Fibroblast of lung (primary cell): ENCODE measurements at places on chromosomes 1 and 21. TPM values are rescaled to one million over a fixed set of nuclear protein-coding genes. Genes with fewer than 3 reads are reported as not detected.

GRCh38 chr1:164718821-164719220 is 159.8 kb downstream of the PBX1 start:
- peak; percentile 62 for DNase-seq

DNA sequence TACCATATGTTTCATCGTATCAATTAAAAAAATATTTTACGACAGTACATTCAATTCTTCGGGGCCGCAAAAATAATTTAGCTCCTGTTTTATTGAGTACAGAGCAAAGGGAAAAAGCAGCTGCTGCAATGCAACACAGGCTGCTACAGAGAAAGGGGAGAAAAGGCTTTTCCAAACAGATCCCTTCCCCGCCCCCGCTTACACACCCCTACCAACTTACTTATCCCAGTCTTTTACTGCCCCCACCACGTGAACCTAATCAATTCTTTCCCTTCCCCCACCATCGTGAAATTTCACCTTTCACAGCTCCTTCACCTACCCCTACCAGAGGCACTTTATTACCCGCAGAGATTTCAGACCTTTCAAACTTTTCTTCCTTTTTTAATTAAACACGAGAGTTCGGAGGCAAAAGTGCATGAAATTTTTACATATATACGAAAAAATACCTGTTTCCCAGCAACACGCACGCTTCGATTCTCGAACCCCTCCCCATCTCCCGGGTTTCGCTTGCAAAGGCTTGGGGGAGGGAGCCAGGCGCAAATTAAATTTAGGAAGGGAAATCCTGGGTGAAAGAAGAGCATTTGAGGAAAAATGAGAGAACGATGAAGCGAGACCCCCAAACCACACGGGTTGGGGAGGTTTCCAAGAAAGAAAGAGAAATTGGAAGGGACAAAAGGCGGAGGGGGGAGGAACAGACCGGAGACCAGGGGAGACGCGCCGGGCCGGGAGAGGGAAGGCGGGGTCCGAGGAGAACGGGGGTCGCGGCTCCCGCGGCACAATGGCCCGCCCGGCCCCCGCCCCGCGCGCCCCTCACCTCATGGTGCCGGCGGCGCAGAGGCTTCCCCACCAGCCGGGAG is 823 bp downstream of the ENAH start:
- DNase-seq = peak; percentile 55

- DNase-seq = peak; percentile 59
These were observed 56.6 kb upstream of the RPL11 start for GRCh38 chr1:23634840-23635651.

- DNase-seq = peak; percentile 60
These were observed 17.4 kb downstream of the TIAM1 start for GRCh38 chr21:31326522-31327242.

- DNase-seq = no peak
These were observed 4.1 kb downstream of the TAGLN2 start for GRCh38 chr1:159921251-159921650.

DNA sequence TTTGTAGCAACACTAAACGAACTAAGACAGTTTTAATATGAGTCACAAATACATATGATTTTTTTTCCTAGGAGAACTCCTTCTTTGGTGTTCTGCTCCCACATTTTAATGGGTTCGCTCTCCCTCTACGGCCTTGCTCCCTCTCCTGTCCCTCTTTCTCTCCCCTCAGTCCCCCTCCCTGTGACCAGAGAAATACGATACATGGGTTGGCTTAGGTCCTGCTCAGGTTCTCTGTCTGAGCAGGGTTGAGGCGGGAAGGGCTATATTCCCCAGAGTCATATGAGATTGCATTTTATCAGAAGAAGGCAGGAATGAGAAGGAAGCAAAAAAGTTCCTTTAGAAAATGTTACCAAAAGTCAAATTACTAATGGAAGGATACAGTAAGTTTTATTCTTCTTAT is 44.6 kb downstream of the UBE2U start:
- no peak for DNase-seq

DNA sequence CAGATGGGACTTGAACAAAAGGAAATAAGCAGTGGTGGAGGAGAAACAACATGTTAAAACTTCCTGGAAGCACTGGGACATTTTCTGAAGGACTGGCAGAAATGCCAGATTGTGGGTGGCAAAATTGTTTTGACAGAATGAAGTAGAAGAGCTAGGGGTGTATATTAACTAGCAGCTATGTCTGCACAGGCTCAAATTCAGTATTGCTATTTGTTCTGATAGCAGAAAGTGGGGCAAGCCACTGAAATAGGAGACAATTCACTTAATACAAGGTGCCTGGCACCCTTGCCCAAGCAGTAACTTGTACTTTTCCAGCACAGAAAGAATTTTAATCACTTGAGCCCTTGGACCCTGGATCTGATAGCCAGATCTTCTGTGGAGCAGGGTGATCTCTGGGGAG is 11.8 kb upstream of the PIGM start:
- no peak for DNase-seq

DNA sequence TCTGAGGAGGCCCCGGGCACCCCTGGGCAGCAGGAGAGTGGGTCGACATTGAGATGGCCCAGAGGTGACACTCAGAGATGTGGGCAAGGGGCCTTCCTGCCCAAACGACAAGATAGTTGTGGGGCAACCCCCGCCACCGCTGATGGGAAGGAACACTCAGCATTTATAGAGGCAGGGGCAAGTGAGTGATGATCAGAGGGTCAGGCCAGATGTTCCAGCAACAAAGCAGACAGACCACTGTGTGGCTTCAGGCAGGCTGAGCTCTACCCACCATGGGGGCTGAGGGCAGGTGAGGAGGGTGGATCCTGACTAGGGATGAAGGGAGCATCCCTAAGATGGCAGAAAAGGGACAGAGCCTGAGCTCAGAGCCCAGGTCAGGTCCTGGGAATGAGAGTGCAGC is 362.7 kb downstream of the PTPRU start:
- DNase-seq = no peak

- peak; percentile 79 for DNase-seq
These were observed at the start of gene MOV10 for GRCh38 chr1:112674440-112674985. Gene MOV10, plus strand, starts transcription at chr1:112674659. Its CDS starts 254 bp downstream, at chr1:112674913.

DNA sequence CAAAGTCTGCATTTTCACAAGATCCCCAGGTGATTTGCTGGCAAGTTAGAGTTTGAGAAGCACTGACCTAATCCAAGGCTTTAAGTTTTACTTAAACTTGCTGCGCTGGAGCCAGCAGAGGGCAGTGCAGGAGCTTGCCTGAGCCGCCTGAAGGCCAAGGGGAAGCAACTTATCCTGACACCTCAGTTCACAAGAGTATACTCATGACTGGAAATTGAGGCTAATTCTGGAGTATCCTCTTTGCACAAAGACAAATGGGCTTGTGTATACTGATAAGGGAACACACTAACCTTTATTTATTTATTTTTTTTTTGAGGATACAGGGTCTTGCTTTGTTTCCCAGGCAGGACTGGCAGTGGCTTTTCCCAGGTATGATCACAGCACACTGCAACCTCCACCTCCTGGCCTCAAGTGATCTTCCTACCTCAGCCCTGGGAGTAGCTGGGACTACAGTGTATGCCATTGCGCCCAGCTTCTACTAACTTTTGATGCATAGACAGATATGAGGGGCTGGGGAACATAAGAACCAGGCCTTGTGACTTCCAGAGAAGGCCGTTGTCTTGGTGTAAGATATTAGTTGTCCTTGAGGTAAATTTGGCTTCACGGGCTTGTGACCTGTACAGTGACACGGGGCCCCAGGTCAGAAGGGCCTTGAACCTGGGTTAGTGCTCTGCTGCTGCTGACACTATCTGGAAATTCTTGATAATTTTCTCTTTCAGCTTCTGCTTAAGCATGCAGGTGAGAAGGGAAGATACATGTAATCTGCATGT is 29.0 kb upstream of the SLAMF1 start:
- peak; percentile 55 for DNase-seq

DNA sequence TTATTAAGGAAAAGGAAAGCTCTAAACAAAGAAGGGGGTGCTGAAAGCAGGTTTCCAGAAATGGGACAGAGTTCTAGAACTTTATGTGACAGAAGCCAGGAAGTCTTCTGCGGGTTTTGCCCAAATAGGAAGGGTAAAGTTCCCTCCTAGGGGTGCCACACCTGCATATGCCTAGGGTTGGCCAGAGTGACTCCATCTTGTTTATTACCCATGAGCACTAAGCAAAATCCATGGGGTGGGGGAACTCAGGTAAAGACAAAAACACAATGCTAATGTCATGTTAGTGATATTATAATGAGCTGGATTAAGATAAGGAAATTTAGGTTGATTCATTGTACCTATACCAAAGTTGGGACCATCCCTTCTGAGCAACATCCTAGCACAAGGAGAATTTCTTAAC is 1132.7 kb downstream of the KCNT2 start:
- no peak for DNase-seq

DNA sequence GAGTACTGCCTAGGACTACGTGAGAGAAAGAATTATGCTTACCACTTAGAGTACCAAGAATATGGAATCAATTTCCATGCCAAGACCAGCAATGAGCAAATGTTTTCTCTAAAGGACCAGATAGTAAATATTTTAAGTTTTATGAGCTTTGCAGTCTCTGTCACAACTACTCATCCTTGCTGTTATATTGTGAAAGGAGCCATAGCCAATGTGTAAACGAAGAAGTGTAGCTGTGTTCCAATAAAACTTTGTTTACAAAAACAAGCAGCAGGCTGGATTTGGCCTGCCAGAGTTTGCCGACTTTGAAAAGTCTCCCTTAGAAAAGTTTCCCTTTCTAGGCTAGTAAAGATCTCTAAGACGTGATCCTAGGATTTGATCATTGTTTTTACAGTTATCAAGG is 128.8 kb downstream of the PDE4B start:
- DNase-seq = no peak

GRCh38 chr1:161511018-161511755 is 5.9 kb downstream of the FCGR2A start:
- no peak for DNase-seq

DNA sequence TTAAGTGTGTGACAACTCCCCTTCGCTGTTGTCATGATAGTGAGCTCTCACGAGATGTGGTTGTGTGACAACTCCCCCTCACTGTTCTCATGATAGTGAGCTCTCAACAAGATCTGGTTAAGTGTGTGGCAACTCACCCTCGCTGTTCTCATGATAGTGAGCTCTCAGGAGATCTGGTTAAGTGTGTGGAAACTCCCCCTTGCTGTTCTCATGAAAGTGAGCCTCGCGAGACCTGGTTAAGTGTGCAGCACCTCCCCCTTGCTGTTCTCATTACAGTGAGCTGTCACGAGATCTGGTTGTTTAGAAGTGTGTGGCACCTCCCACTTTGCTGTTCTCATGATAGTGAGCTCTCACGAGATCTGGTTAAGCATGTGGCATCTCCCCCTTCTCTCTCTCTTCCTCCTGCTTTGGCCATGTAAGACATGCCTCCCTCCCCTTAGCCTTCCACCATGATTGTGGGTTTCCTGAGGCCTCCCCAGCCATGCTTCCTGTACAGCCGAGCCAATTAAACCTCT is 25.1 kb upstream of the LSS start:
- no peak for DNase-seq

DNA sequence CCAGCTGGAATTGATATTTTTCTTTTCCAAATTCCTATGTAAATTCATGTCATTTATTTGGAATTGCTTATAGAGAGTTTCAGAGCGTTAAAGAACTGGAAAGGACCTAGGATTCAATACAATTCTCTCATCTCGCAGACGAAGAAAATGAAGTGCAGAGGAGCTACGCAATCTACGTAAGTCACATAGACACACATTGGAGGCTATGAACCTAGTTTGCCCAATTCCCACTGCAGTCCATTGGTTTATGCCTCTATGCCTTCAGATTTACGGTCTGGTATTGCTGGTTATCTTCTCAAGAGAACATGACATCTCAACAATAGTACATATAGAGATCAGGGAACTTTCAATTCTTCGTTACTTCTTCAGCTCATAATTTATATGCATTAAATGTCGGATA is 971 bp upstream of the RNF2 start:
- DNase-seq = no peak

DNA sequence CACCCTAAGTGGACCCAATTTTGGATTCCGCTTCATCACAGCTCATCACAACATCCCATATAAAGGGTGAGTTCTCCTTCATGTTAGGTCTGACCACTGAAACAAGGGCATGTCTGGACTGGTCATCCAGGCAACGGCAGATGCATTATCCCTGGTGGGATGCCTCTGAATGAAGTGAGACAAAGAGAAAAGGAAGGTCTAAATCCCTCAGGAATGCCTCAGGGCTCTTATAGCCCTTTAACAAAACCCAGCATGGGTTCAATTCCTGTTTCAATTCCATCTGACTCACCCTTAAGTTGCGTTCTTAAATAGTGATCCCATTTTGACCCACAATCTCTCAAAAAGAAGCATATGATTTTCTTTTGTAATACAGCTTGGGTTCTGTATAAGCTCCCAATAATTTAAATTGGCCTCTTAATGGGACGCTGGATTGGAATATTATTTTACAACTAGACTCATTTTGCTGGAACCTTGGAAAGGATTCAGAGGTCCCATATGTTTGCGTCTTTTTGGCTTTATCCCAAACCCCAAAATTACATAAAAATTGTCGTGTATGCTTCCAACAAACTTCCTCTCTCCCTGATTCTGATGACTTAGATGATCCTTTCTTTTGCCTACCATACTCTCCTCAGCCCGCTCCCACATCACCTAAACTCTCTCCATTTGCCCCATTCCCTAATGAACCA is 287.4 kb upstream of the ZP4 start:
- DNase-seq = no peak

GRCh38 chr1:200048244-200048643 is 20.7 kb downstream of the NR5A2 start:
- DNase-seq = no peak

GRCh38 chr1:85280636-85281035 is 4.2 kb upstream of the BCL10 start:
- DNase-seq = peak; percentile 20

- DNase-seq = no peak
These were observed 38.8 kb upstream of the RGS8 start for GRCh38 chr1:182723200-182723599.

- no peak for DNase-seq
These were observed 252.7 kb downstream of the LRRC40 start for GRCh38 chr1:69952676-69953075.

DNA sequence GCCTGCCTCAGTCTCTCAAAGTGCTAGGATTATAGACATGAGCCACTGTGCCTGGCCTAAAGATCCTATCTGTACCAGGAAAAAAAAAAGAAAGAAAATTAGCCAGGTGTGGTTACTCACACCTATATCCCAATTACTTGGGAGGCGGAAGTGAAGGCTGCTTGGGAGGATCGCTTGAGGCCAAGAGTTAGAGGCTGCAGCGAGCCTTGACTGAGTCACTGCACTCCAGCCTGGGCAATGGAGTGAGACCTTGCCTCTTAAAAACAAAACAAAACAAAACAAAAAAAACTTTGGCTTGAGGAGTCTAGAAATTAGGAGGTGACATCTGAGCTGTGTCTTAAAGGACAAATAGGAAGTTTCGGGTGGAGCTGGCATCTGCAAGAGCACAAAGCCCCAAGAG is 38.7 kb upstream of the KIF26B start:
- no peak for DNase-seq

DNA sequence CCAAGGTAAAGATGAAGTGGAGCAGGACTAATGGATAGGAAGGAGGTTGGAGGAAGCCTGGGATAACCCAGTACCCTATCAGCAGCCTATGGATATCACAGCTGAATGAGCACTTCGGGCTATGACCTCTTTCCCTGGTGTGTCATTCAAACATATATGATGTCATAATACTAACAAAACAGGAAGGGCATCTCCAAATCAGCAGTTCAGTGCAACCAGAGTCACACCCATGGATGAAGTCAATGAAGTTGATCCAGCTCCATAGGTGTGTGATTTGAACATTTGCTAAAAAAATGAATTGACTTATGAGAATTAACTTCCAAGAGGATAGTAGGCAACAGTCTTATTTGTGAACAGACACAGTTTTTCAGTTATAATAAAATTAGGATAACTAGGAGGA is 1.7 kb upstream of the C1orf116 start:
- DNase-seq = no peak

RIMKLA gene
- under 0.01 TPM in 2 replicates for total RNA-seq

ARHGEF16 gene
- total RNA-seq = under 0.01 and 0.17 TPM in 2 replicates

TAF5L gene
- total RNA-seq = 13.6 and 17.3 TPM in 2 replicates

SPRR3 gene
- total RNA-seq = not detected in 2 replicates
